ENCODE measurements at places on chromosomes 13 and 19. TPM values are rescaled to one million over a fixed set of nuclear protein-coding genes. Genes with fewer than 3 reads are reported as not detected.

Gene SYDE1
- total RNA-seq: 25.3 TPM

Gene LRRC25
- total RNA-seq: 34.7 TPM

Gene RELB
- total RNA-seq: 5.8 TPM

Gene PSG1
- not detected for total RNA-seq

Gene ZNF613
- total RNA-seq: 5.3 TPM

Gene CLEC4M
- total RNA-seq: 0.56 TPM

- no peak for DNase-seq
Observed at GRCh38 chr13:103815619-103816018, 749.4 kb upstream of the SLC10A2 start.

- DNase-seq: no peak
Observed at GRCh38 chr13:49694446-49694845, 3.2 kb upstream of the EBPL start.

- DNase-seq: no peak
Observed at GRCh38 chr13:49607761-49608160, 20.5 kb upstream of the ARL11 start.

DNA sequence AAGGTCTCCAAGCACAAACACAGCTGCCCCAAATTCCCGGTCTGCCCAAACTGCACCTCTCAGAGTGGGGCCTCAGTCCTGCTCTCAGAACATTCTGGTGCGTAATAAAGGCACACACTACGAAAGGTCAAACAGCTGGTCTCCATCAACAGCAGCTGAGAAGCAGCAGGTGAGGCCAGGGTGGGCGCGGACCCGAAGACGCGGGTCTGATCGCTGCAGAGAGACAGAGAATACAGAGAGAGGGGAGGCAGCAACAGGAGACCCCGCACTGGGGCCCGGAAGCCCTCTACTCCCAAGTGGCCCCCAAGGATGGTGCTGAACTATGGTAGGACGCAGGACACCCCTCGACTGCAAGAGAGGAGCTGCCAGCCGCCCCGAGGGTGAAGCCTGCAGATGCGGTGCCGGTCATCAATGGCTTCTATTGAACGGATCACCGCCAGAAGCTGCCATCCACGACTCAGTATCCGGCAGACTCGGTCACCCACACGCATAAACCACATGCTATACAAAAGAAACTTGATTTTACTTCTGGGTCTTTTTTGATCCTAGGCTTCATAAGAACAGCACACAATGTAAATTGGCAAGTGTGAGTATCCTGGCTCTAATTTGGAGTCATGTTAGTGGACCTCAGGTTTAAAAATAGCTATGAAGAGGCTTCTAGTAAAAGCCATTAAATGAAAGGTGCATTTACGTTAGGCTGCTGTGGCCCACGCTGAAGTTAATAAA, 33.4 kb downstream of the STK24 start:
- no peak for DNase-seq

DNA sequence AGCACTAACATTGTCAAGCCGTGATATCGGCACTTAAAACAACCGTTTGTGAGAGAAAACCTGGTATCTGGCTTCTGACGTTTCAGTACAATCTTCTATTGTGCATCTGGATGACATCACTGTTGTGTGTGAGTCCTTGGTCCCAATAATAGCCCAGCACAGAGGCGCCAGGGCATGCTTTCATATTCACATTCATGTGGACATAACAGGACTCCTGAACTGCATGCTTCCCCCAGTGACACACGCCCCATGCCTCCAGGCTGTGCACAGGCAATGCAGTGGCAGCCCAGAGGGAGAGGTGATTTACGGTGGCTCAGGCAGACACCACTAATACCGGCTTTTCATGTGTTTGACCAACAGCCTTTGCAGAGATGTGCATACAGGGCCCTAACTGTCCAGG, 58.1 kb downstream of the MRPL57 start:
- DNase-seq: no peak

DNA sequence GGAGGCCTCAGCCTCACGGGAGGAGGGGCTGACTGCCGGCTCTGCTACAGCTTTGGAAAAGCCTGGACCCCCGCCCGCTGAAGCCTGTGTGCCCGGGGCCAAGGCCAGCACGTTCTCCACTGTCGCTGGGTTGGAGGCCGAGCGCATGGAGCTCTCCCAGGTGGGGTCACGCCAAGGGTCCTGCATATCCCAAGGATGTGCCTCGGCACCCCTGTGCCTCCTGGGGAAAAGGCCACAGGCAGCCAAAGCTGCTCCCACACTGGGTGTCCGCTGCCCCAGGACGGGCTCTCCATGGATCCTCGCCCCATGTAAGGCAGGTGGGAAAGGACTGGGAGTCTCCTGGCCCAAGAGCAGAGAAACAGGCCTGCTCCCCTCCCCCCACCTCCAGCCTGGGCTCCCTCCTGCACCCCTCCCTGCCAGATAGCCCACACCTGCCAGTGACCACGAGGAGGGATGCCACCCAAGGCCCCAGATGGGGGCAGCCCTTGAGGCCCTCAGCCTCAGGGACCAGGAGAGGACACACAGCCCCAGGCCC, 64.0 kb downstream of the MLLT1 start:
- no peak for DNase-seq

DNA sequence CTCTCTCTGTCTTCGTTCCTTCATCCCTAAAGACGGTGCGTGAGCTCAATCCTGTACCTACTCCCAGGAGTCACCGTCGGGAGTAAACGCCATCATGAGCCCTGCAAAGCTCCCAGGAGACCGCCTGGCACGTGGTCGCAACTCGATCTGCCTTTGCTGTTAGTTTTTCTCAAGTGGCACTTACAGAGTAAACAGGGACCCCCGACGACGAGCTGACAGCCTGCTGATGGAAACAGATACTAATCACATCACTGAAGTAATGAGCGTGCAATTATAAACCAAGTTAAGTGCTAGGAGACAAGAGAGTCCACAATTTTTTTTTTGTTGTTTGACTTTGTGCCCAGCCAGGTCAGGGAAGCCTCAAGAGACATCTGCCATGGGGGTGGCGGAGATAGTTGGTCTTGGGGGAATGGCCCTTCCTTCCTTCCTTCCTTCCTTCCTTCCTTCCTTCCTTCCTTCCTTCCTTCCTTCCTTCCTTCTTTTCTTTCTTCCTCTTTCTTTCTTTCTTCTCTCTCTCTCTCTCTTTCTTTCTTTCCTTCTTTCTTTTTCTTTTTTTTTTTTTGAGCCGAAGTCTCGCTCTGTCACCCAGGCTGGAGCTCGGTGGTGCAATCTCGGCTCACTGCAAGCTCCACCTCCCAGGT, 23.6 kb downstream of the CACNG6 start:
- DNase-seq: no peak

GRCh38 chr13:75724752-75725517, 88.8 kb downstream of the LMO7 start:
- no peak for DNase-seq

DNA sequence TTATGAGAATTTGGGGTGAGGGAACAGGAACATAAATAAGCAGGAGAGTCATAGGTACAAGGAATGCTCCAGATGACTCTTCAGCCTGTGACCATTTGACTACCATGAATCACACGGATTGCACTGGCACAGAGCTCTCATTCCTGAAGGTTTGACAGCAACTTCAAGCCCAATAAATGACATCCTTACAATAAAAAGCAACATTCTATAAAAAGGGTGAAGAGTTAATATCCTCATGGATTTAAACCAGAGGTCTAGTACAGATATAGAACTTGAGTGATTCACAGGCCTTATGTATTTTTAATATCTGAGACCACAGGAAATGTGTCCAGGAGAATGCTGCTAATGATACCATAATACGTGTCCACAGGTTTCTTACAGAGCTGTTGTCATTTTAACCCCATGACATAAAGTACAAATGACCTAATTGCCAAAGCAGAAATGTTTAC, 158.1 kb downstream of the IRS2 start:
- DNase-seq: no peak

Data from omental fat pad (tissue), 4 donors.